Breast epithelium (tissue), 4 donors: ENCODE measurements at places on chromosomes 2 and 18.

DNA sequence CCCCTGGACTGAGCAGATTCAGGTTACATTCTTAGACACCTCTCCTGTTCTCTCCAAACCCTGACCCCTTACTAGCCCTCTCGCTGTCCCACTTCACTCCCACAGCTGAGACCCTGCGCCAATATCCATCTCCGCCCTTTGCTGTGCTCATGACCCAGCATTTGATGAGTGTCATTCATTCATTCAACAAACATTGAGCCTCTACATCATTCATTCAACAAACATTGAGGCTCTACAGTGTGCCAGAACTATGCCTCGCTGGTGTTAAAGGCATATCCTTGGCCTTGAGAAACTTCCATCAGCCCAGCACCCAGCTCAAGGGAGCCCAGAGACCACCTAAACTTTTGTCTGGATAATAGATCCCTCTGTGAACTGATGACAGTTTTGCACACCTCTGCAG, 41.9 kb upstream of the MRPL33 start:
- no peak for DNase-seq

- no peak for DNase-seq
These were observed 43.9 kb downstream of the MEIS1 start for GRCh38 chr2:66478731-66479316.

GRCh38 chr2:190138032-190138431, 75.5 kb upstream of the MSTN start:
- DNase-seq: no peak

DNA sequence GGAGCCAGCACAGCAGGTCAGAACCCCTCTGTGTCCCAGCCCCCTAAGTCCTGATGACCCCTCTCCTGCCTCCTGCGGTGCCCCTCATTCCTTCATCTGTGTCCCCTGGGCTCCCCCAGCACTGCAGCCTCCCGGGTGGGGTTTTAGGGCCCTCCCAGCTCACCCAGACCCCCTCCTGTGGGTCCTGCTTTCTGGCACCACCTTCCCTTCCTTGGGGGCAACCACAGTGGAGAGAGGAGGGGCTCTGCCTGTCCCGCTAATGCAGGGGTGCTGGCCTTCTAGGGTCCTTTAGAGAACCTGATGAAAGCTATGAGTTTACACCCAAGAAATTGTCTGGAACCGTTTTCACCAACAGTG, 42.7 kb upstream of the ALPP start:
- no peak for DNase-seq

- DNase-seq: no peak
These were observed 35.8 kb downstream of the FOSL2 start for GRCh38 chr2:28428486-28428885.

DNA sequence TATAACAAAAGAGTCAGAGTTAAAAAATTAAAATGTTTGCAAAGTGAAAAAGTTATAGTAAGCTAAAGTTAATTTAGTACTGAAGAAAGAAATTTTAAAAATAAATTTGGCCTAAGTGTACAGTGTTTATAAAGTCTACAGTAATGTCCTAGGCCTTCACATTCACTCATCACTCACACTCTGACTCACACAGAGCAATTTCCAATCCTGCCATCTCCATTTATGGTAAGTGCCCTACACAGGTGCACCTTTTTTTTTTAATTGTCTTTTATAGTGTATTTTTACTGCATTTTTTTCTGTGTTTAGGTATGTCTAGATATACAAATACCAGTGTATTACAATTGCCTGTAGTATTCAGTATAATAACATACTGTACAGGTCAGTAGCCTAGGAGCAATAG, 562.9 kb downstream of the PIK3C3 start:
- no peak for DNase-seq

- DNase-seq: peak; percentile 48
These were observed 64.3 kb downstream of the BABAM2 start for GRCh38 chr2:27954771-27955383.

GRCh38 chr18:42296192-42296591, 341.2 kb downstream of the PIK3C3 start:
- no peak for DNase-seq
